Stimulated activated CD8-positive, alpha-beta memory T cell treated with anti-CD3 and anti-CD28 coated beads, Interleukin-15, amount 100 ng/mL, for 4 hours (primary cell): ENCODE measurements at places on chromosomes 11 and 22.
A peak's percentile ranks its signal among the peaks of the same experiment; 100 is the strongest.

DNA sequence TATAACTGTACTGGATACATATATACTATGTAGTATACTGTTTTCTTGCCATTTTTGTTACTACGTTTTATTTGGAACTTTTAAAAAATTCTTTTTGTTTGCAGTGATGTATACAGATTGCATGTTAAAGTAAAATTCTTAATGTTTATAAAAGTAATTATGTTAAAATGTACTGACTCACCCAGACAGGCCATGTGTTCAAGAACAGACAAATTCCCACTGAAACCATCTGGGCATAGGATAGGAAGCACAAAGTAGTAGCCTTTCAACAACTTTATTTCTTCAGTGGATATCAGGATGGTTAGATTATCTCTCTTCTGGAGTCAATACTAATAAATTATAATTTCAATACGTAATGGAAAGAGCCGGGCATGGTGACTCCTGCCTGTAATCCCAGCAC lies 19.8 kb downstream of the PRMT3 start:
- no peak for DNase-seq

DNA sequence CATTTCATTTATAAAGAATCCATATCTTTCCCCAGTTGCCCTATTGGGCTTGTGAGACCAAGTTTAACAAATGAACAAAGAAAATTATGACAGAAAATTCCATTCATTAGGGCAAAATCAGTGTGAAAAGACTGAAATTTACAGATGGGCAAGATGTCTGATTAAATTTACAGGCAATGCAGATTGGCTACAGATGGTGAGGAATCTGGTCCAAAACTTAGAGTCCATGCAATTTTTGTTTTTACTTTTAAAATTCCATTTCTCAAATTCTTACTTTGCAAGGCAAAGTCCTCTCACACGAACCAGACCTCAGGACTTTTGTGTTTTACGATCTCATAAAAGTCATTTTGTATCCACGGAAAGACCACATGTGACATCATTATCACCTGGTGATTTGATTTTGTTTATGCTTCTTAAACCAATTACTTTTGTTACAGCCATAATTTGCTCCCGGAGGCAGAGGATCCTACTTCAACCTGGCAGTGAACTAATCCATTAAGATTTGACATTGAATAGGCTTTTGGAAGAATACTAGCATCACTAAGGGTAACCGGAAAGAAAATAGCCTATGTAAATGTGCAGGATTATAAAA lies 843.7 kb upstream of the CHORDC1 start:
- no peak for DNase-seq

- DNase-seq = no peak
These were observed 22.2 kb upstream of the UBASH3B start for GRCh38 chr11:122633219-122633829.

- peak; percentile 96 for DNase-seq
These were observed at the start of gene DEAF1 for GRCh38 chr11:694563-695287. DEAF1 (minus strand) TSS chr11:695222; CDS start chr11:695047, 175 bp downstream.

GRCh38 chr11:29957431-29957830 lies 59.4 kb downstream of the KCNA4 start:
- DNase-seq = no peak

- DNase-seq = no peak
These were observed 12.8 kb upstream of the HYLS1 start for GRCh38 chr11:125874556-125875124.

DNA sequence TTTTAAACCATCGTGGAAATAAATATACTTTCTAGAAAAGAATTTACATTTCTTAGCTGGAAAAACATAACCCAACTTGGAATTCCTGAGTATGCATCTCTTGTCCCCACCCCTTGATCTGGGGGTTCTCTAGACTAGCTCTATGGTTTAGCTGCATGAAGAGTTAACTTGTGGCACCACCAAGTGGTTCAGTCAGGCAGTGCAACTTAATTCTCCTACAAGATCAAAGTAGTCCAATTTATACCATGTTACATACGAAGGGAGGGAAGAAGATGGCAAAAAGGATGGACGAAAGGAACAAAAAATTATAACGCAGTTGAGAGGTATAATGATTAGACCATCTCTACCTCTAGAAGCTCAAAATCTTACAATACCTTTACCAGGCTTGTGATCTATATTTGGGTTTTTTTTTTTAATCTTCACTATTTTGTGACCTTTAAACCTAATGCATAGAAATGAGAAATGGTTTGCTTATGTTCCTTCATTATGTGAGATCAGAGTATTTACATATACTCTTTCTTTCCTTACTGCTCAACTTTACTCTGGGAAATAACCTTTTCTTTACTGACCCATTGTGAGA lies 28.5 kb upstream of the ALKBH3 start:
- DNase-seq = no peak

- no peak for DNase-seq
These were observed 22.0 kb upstream of the MS4A6A start for GRCh38 chr11:60204922-60205321.

DNA sequence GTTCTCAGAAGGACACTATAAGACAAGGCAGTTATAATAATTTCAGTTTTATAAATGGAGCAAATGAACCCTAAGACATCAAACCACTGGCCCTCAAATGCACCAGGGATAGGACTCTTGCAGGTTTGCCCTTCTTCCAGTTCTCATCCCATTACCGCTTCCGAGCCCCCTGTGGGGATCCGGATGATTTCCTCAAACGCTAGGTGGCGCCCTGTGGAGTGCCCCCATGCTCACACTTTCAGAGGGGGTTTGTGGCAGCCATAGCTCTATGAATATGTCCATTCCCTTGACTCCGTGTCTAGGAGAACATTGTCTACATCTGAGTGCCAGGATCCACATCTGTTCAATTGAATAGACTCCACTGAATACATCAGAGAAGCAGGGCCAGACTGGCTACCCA lies 816.3 kb downstream of the NTM start:
- no peak for DNase-seq

DNA sequence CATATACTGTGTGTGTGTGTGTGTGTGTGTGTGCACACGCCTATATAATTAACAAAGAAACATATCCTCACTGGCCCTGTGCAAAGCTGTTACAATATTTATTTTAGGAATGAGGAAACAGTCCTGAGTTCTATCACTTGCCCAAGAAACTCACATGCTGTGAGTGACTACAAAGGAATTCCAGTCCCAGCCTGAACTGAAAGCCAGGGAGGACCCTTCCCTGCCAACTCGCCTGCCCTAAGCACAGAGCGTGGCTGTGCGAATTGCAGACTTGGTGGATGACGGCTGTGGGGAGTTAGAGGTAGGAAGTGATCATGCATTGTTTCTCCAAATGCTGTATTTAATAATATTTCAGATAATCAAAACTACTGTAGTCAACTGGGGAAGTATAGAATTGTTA lies 26.4 kb upstream of the CD5 start:
- DNase-seq = no peak

GRCh38 chr22:46457502-46458488 lies 79.6 kb downstream of the CELSR1 start:
- no peak for DNase-seq

DNA sequence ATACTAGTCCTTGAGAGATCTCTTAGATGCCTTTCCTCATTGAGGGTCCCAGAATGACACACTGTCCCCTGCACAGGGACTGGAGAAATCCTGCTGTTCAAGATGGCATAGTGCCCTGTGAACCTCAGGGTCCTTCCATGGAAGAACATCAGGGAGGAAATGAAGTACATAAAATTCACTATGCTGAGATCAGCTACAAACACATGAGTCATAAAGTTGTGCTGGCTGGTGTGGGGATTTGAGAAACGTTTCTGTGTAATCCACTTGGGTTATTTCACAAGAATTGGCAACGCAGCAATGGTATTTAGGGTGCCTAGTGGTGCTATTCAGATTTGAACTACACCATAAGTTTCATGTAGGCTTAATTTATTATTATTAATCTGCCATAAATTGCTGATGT lies 174.4 kb downstream of the MAML2 start:
- no peak for DNase-seq

- no peak for DNase-seq
These were observed 44.0 kb downstream of the MYO7A start for GRCh38 chr11:77171885-77172665.

DNA sequence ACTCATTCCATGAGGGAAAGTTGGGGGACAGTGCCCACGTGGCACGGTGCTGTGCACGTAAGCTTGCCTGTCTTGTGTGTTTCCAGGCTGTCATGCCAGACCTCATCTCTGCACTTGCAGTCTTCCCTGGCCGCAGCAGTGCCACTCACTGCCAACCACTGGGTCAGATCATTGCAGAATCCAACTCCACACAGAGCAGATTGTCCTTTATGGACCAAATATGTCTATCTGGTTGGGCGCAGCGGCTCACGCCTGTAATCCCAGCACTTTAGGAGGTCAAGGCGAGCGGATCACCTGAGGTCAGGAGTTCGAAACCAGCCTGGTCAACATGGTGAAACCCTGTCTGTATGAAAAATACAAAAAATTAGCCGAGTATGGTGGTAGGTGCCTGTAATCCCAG lies 4.4 kb upstream of the PPARA start:
- no peak for DNase-seq

GRCh38 chr11:84468235-84468634 lies 1158.9 kb downstream of the DLG2 start:
- DNase-seq = no peak

DNA sequence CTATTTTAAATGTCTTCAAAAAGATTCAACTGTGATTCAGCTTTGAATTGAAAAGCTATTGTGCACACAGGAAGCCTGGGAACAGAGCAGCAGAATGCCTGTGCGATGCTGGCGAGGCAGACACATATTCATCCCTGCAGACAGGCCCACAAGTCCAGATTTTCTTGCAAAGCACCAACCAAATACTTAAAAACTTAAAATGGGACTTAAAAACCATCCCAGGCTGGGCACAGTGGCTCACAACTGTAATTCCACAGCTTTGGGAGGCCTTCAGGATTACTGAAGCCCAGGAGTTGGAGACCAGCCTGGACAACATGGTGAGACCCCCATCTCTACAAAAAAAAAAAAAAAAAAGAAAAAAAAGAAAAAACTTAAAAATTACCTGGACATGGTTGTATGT lies 122.6 kb upstream of the SERPIND1 start:
- DNase-seq = no peak

GRCh38 chr22:45210991-45211390 lies 29.7 kb downstream of the KIAA0930 start:
- DNase-seq = no peak
